ENCODE measurements at places on chromosomes 13 and 19. TPM values are rescaled to one million over a fixed set of nuclear protein-coding genes. Genes with fewer than 3 reads are reported as not detected.

Gene CD37
- 317 TPM for total RNA-seq

Gene KIR2DL1
- total RNA-seq, result not detected

Gene ZNF180
- total RNA-seq, result 12.9 TPM

Gene TNNI3
- not detected for total RNA-seq

Gene SYNGR4
- not detected for total RNA-seq

Gene TMEM38A
- 2.0 TPM for total RNA-seq

Gene NCAN
- total RNA-seq, result not detected

Gene NANOS2
- not detected for total RNA-seq

Gene KLK2
- total RNA-seq, result not detected

Gene TMPRSS9
- total RNA-seq, result not detected

Gene C1QTNF9B
- not detected for total RNA-seq

Gene DLEU7
- not detected for total RNA-seq

Gene GPR183
- total RNA-seq, result 16.7 TPM

Gene FFAR1
- not detected for total RNA-seq

Gene DBP
- total RNA-seq, result 25.8 TPM

Gene ZNF177
- 0.45 TPM for total RNA-seq

Gene NCR1
- 0.58 TPM for total RNA-seq

Gene CCDC70
- total RNA-seq, result not detected

Gene ANGPTL8
- not detected for total RNA-seq

Gene ANKRD24
- total RNA-seq, result 1.0 TPM

Gene LILRA1
- total RNA-seq, result not detected

Gene APOC4
- not detected for total RNA-seq

Gene YJEFN3
- 7.8 TPM for total RNA-seq

Gene ZNF491
- 1.8 TPM for total RNA-seq

Gene FAM216B
- not detected for total RNA-seq

Gene CYP2A7
- not detected for total RNA-seq

Gene DKKL1
- total RNA-seq, result not detected

Gene FXYD7
- 20.4 TPM for total RNA-seq

Gene ZC3H4
- total RNA-seq, result 86.1 TPM

Gene TINCR
- total RNA-seq, result 0.55 TPM

Gene SEMA6B
- not detected for total RNA-seq

Gene ZNF492
- total RNA-seq, result 1.9 TPM

Gene BRSK1
- 5.9 TPM for total RNA-seq

Gene IGSF23
- total RNA-seq, result not detected

Gene SLC17A7
- total RNA-seq, result 0.23 TPM

Gene PSG2
- not detected for total RNA-seq

Gene ZNF320
- 5.6 TPM for total RNA-seq

Gene APOC1
- total RNA-seq, result 0.58 TPM

Gene DHDH
- total RNA-seq, result 1.8 TPM

Gene GPC6
- not detected for total RNA-seq
